ENCODE measurements at places on chromosomes 5 and 9.

DNA sequence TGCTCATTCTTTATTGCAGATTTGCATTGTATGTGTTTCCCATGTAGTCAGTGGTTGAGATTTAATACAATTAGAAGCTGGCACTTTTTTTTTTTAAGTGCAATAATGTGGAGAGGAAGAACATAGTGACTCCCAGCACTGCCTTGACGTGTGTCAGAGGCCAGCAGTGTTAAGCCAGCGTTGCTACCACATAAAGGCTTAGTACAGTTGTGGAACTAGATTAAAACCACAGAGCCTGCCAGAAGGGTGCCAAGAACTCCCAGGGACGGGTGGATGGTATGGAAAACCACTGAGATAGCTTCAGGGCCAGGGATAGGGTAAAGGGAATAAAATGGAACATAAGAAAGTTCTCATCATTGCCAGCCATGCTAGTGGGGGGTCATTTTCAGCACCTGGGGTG is 142.9 kb downstream of the TRIO start:
- DNase-seq: no peak

DNA sequence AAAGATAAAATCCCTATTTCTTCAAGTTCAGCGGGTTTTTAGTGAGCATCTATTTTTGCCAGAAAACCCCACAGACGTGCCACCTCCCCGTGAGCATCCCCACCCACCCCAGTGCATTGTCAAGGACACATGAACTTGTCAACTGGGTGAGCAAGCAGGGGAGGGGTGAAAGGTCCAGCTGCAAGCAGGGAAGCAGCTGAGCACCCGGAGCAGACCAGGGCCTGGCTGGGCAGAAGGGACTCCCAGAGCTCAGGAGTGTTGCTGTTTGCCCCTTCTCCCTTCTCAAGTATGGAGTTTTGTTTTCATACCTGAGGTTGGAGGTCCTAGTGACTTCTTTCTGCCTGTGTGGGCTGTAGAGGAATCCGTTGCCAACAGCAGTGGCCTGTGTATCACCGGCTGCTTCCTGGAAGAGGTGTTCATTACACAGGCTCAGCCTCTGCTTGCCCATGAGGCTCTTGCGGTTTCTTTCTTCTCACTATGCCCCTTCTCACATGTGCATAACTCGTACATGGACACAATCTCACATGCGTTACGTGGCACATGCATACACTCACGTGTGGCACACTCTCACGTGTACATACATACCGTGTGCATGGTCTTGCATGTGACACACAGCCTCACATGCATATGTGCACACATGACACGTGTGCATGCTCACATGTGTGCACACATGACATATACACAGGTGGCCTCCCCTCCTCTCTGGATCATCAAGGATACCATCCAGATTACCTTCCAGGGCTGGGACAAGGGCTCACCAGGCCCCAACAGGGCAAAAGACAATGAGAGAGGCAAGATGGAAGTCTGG is 126.7 kb downstream of the MVB12B start:
- DNase-seq: no peak

GRCh38 chr5:81208904-81209303 is 24.2 kb upstream of the CKMT2 start:
- DNase-seq: no peak

GRCh38 chr9:3244963-3245653 is 280.7 kb downstream of the RFX3 start:
- DNase-seq: no peak

GRCh38 chr9:113957821-113958341 is 81.8 kb downstream of the ZNF618 start:
- no peak for DNase-seq

DNA sequence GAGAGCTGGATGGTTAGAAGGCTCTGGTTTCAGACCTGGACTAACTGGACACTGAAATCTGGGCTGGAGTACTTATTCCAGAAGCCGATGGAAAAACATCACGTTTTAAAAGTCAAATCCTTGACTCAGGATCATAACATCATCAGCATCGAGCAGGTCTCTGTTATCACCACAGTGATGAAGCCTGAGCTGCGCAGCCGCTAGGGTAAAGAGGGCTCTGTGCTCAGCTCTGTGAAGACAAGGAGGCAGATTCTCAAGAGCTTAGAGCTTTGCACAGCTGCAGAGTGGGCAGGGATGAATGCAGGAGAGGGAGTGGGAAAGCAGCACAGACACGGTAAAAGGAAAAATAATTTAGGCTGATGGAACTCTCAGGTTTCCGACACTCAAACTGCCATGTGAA is 208.8 kb upstream of the TAS2R1 start:
- no peak for DNase-seq

DNA sequence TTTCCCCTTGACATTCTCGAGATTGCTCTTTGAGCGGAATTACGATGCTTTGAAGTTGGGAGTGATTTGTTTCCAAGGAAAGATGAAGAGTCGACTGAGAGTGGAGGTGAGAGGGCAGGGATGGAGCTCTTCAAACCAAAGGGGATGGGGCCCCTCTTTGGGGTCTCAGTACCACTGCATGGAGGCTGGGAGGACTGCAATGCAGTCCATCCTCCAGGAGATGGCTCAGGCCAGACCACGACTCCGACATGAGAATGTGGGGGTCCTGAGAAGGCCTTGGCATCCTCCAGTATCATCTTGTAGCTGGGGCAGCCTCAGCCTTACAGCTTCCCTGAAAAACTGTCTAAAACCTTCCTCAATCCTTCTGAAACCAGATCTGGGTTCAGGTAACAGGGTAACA is 51.1 kb upstream of the CDKN2AIPNL start:
- DNase-seq: no peak

DNA sequence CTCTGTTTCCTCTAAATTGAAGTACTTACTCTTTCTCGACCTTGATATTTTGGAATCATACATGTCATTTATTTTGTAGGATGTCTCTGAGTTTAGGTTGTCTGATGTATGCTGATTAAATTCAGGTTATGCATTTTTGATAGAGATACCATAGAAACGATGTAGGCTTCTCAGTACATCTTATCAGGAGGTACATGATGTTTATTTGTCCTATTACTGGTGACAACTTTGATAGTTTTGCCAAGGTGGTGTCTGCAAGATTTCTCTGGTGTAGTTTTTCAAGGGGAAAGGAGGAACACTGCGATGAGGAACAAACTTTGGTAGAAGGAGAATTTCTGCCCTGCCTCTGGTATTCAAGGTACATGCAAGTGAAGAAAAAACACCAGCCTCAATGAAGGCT is 29.9 kb downstream of the SUB1 start:
- DNase-seq: no peak

DNA sequence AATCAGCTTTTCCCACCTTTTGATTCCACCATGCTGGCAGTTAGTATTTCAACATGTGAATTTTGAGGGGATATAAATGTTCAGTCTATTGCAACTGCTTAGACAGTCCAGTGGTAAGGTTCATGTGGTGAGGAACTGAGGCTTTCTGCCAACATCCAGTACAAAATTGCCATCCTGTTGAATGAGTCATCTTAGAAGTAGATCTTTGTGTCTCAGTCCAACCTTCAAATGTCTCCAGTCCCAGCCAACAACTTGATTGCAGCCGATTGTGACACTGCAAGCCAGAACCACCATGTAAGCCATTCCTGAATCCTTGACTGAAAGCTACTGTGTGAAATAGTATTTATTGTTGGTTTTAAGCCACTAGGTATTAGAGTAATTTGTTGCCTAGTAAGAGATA is 331.5 kb upstream of the GRIN3A start:
- DNase-seq: no peak

DNA sequence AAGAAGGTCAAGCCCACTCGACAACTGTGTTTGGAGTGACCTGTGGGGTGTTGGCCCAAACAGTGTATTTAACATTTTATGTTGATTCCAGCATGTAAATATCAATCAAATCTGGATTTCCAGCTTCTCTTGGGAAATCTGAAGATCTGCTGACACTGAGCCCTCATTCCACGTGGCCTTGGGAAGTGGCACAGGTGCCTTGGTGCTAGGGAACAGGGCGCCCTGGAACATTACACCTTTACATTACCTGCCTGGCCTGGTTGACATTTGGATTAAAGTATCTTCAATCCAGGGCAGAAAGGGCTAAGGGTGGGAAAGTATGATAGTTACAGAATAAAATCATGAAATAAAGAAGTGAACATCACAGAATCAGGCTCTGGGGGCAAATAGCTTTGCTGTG is 84.9 kb upstream of the CTSL start:
- no peak for DNase-seq

DNA sequence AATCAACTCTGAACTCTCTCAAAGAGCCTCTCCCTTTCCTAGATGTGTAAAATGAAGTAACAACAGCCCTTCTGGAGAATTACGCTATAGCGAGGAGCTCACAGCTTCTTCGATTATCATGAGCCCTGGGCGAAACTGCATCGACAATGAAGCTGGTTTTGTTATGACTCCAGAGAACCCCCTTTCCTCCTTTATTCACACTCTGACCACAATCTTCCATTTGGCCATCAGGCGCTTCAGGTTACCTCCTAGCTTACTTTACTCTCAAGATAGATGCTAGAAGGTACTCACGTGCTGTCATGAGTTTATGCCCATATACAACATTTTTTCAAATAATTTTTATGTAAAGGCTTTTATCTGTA is 362.7 kb upstream of the RFX3 start:
- no peak for DNase-seq

- no peak for DNase-seq
Observed at GRCh38 chr9:84129529-84129928, 148.9 kb downstream of the RMI1 start.

DNA sequence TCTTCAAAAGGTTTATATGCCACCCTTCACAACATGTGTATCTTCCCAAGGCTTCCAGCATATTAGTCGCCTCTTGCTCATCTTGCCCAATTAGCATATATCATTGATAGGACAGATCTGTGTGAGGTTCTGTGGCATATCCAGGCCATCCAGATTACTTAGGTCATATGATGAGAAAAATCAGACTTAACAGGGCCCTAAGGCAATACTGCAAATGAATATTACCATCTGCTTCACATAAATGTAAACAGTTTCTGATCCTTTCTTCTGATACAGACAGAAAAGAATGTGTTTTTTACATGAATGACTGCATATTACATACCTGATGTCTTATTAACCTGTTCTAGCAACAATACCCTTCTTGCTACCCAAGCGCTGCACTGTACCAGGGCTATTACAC is 41.3 kb upstream of the GHR start:
- DNase-seq: no peak

GRCh38 chr9:116468793-116469527 is 218.1 kb upstream of the TRIM32 start:
- no peak for DNase-seq

DNA sequence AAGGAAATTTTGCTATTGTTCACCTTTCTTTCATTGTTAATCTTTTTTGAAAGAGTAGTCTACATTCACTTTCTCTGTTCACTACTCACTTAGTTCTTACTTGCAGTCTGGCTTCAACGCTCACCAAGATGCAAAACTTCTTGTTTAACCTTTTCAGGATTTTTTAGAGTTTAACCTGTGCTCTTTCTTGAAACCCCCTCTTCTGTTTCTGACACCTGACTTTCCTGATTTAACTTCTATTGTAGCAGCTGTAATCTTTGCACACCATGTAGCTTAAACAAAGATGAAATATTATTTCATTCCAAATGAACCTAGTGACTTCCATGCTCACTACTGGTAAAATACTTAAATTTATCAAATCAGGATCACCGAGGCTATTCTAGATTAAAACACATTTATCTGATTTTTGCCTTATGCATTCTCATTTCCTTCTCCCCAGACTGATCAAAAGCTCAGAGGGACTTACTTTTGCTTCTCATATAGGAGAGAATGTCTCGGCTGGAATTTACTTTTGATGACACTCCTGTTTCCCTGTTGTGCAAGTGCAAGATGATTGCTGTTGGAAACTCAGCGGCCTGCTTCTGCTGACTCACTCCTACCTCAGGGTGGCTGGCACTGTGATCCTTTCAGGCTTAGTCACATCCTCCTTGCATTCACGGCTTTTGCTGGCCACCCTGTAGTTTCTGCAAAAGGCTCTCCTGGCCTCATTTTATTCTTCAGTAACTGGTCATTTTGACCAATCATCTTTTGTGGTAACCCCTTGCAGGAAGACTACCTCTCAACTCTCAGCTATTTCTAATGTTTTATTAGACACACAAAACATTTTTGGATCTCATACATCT is 109.3 kb upstream of the IFNE start:
- no peak for DNase-seq

- DNase-seq: no peak
Observed at GRCh38 chr5:78953092-78953800, 31.9 kb downstream of the ARSB start.

DNA sequence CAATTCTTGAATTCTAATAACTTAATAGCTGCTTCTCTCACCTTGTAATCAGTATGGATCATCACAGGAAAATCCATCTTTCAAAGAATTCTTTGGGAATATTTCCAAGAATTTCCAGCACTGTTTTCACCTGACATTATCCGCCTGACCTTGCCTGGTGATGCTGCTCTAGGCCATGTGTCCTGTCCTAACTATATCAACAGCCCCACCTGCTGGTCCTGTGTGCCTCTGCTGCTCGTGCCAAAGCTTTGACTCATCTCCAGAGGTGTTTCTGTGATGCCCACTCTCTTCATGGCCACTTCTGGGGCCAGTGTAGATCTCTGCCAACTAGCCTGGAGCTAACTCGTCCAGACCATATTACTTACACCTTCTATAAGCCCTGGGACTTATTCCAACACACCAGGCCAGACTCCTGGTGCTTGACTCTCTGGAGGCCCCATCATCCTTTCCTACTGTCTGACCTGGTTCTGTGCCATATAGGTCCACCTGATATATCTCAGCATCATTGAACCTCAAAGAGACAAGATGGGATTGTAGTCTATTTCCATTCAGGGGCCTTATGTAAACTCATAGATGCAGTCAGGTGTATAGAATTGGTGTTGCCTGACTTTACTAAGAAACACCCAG is 67.5 kb upstream of the CKMT2 start:
- DNase-seq: no peak

DNA sequence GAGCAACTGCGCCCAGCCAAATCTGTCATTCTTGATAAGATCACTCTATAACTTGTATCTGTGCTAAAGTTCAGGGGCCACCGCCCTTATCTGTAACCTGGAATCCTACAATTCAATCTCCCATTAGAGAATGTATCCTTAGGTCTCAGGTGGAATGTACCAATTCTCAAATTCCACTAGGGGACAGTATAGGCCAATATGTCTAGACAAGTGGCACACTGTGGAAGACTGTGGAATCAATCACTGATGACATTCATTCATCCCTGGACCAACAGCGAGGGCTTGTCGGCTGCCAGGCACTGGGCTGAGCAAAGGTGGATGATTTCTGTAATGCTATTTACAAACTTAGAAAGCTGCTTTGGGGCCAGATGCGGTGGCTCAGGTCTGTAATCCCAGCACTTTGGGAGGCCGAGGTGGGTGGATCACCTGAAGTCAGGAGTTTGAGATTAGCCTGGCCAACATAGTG is 28.7 kb upstream of the MEGF9 start:
- no peak for DNase-seq

GRCh38 chr9:15104826-15105420 is 194.7 kb upstream of the FREM1 start:
- DNase-seq: no peak

GRCh38 chr5:53490747-53491146 is 10.3 kb downstream of the FST start:
- no peak for DNase-seq

- no peak for DNase-seq
Observed at GRCh38 chr9:93683331-93684134, 107.1 kb downstream of the PHF2 start.

GRCh38 chr5:72503888-72504491 is 3.2 kb downstream of the ZNF366 start:
- DNase-seq: no peak

- no peak for DNase-seq
Observed at GRCh38 chr5:60382716-60383115, 317.2 kb downstream of the DEPDC1B start.

All from activated T-helper 1 cell treated with anti-CD3 and anti-CD28 coated beads, Interleukin-2, amount 50 U/mL, for 16 hours (primary cell).